SK-MEL-5 (cell line): ENCODE measurements at places on chromosomes 11 and 22. TPM values are rescaled to one million over a fixed set of nuclear protein-coding genes. Genes with fewer than 3 reads are reported as not detected.

DNA sequence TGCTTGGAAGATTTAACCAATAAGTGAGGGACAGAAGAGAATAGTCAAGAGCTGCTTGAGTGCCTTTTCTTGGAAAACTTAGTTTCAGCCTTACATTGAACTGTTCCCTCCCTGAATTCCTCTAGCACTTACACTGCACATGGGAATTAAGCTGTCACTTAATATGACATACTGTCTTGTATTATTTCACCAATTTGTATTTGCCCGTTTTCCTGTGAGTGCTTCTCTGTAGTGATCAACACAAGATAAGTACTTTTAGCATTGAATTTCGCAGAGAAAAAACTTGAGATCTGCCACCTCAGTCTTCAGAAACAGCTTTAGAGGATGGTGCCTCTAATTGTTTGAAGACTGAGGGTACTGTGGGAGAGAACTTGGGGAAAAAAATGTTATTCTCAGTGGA is 3.7 kb downstream of the SPCS2 start:
- no peak for DNase-seq

The CLTCL1 gene
- 5.3 and 6.4 TPM in 2 replicates for total RNA-seq

The MIOX gene
- not detected in 2 replicates for total RNA-seq

The TBX1 gene
- total RNA-seq = 0.08 TPM in 1 of 2 replicates, not detected in the other

- no peak for DNase-seq
Observed at GRCh38 chr11:111909378-111909777, 2.2 kb downstream of the CRYAB start.

DNA sequence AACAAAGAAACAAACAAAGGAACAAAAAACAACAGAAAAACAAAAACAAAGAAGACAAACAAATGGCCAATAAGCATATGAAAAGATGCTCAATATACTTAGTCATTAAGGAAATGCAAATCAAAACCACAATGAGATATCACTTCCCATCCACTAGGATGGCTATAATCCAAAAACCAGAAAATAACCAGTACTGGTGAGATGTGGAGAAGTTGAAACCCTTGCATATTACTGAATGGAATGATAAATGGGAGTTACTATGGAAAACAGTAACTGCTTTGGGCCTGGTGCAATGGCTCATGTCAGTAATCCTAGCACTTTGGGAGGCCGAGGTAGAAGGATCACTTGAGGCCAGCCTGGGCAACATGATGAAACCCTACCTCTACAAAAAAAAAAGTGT is 44.9 kb upstream of the RBFOX2 start:
- no peak for DNase-seq

GRCh38 chr11:20483931-20484330 is 96.4 kb downstream of the PRMT3 start:
- no peak for DNase-seq

DNA sequence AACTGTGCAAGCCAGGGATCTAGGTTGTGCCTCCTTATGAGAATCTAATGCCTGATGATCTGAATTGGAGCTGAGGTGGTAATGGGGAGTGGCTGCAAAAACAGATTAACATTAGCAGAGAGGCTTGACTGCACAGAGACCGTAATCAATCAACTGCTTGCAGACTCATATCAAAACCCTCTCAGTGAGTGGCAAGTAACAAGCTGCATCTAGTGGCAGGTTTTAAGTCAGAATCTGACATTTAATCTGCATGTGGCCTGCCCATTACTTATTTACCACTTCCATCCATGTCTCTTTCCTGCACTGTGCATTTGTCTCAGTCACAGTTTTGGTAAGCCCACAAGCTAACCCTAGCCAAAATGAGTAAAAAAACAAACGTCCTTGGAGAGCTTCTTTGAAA is 11.2 kb downstream of the C11orf58 start:
- DNase-seq = no peak

- DNase-seq = no peak
Observed at GRCh38 chr11:46383974-46384701, 2.7 kb downstream of the MDK start.

DNA sequence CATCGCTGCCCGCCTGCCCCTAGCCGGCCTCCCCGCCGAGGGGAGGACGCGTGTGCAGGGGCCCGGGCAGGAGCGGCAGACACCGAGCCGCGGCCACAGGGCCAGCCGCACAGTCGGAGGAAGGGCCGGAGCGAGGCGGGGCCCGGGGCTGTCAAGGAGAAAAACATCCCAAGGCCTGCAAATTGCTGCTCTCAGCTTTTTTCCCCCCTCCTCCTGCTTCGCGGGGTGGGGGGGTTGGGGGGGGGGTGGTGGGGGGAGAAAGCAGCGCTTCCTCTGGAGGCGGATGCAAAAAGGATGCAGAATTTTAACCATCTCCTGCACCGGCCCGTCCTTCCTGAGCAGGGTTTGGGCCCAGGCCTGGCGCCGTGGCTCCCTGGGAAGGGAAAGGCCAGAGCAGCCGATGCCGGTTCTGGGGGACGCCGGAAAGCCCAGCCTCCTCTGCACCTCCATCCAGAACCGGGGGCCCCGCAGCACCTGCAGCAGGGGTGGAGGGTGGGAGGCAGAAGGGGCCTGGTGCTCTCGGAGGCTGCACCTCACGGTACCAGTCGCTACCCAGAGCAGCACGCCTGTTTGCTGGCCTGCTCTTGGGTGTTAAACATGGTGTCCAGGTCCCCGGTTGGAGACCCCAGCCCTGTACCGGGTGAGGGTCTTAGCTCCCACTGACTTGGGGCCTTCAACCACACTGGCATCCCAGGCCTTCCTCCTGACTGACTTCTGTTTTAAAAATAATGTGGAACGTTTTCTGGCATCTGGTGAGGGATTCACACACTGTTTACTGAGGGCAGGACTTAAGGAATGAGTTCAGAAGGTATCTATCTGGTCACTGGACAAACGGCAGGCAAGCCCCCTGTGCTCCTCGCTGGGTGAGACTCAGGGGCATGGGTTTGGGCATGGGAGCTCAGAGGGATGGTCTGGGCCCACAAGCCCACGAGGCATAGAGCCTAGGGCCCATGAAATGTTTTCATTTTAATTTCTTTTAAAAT is 77.4 kb upstream of the WNT7B start:
- DNase-seq = peak; percentile 39

DNA sequence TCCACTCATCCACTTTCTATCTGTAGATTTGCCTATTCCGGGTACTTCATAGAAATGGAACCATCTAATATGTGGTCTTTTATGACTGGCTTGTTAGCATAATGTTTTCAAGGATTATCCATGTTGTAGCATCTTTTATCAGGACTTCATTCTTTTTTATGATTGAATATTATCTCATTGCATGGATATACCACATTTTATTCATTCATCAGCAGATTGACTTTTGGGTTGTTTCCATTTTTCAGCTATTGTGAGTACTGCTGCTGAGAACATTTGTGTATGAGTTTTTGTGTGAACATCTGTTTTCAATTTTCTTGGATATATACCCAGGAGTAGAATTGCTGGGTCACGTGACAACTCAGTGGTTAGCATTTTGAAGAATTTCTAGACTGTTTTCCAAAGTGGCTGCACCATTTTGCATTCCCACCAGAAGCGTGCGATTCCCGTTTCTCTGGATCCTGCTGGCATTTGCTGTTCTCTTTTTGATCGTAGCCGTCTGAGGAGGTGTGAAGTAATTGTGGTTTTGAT is 8.9 kb downstream of the DERL3 start:
- DNase-seq = no peak

- DNase-seq = no peak
Observed at GRCh38 chr22:50705851-50706351, 32.1 kb upstream of the ACR start.

DNA sequence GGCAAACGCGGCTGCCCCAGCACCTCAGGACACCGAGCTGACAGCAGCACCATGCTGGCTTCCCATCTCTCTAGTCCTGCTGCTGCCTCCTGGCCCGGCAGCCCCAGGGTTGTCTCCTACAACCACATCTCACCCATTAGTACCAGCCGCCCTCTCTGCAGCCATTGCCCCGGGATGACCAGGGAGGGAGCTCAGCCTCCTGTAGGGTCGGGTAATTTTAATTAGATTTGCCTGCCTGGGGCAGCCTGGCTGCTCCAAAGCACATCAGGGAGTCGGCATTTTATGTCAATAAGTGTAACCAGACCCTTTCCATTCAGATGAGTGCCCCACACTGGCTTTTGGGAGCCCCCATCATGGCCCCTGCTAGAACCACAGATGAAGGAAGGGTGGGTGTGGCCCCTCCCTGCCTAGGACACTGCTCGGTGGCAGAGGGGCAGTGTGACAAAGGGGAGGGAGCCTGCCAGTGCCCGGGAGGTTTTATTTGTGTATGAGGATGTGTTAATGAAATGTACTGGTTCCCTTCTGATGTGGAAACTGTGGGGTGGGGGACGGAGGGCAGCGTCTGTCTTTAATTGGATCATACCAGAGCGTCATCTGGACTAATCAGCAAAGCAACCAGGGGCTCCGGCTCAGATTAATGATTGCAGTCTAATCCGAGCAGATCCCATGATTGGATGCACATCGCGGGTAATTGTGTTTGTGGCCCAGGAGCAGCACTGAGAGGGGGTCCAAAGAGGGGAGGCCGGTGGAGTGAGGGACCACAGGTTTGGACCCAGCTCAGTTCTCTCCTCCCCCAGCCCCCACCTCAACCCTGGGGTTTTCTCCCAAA is 125.3 kb downstream of the FEZ1 start:
- no peak for DNase-seq

GRCh38 chr22:20455709-20456063 is 18.1 kb upstream of the SCARF2 start:
- DNase-seq = no peak

GRCh38 chr11:126053415-126054286 is 9.0 kb downstream of the CDON start:
- DNase-seq = no peak

GRCh38 chr11:73321604-73322381 is 13.7 kb downstream of the ARHGEF17 start:
- no peak for DNase-seq

DNA sequence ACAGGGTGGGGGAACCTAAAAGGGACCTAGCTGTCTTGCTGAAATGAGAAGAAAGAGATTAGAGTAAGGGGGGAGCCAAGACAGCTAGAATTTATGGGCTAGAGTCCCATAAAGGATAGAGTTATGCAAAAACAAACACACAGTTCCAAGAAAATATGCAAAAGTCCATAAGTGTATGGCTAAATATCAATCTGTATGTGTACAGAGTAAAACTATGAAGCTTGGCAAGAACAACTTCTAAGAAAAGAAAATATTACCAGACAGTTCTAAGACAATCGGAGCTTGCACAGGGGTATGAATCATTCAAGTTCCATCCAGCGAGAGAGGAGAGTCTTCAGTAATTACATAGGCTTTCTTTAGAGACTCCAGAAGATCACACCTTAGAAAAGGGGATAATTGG is 41.8 kb downstream of the GDPD4 start:
- DNase-seq = no peak
